ENCODE measurements at places on chromosomes 12 and 14.

DNA sequence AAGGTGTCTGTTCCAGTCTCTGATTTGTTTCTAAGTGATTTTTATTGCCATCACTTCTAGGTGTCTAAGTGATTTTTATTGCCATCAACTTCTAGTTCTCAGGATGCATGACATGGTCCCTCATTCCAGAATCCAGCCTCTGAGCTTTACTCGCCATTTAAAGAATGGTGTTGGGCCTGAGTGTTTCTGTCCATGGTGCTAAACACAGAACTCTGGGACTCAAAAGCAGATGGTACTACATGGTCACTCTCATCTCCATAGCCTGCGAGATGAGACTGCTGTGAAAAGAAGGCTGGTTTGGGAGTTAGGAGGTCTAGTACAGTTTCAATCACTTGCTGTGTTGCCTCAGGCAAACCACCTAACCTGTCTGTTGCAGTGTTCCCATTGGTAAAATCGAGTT lies 276.6 kb downstream of the NRXN3 start:
- no peak for DNase-seq

- no peak for DNase-seq
Observed at GRCh38 chr14:100684154-100684553, 42.5 kb upstream of the DLK1 start.

DNA sequence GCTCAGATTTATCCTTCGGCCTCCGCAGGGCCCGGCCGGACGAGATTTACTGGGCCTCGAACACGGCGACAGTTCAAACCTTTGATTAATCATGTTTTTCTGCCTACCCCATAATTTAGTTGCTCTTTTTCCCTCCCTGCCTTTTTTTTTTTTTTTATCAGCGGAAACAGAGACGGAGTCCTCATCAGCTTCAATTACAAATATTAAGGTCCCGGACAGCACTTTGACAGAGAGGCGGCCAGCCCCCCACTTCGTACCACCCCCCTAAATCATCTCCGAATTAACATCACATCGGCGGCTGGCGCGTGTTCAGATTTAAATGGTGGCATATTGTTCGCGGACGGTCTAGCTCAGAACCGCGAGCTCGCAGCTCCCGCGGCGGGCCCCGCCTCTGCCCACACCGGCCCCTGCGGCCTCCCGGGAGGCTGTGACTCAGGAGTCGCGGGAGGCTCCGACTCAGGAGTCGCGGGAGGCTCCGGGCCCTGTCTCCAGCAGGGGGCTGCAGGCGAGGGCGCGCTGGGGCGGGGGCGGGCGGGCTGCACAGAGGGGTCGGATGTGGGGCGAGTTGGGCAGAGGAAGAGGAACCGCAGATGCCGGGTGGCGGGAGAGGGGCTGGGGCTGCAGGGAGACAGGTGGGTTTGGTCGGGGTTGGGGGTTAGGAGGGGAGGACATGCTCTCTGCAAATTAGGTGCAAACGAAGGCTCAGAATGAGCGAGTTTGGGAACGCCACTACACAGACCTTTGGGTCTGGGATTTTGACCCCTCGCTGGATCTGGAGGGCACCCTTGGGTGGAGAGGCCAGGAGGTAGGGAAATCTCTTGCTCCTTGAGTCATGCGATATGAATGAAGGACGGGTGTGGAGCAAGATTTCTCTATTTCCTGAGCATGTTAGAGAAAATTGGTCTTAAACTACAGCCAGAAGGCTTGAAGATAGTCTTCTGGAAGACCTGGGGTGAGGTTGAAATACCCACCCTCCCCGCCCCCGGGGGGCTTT lies 19.6 kb upstream of the ATP5MC2 start:
- no peak for DNase-seq

- no peak for DNase-seq
Observed at GRCh38 chr14:102088012-102088792, 1.4 kb upstream of the HSP90AA1 start.

GRCh38 chr12:76201758-76202157 lies 117.3 kb upstream of the NAP1L1 start:
- DNase-seq, result no peak

DNA sequence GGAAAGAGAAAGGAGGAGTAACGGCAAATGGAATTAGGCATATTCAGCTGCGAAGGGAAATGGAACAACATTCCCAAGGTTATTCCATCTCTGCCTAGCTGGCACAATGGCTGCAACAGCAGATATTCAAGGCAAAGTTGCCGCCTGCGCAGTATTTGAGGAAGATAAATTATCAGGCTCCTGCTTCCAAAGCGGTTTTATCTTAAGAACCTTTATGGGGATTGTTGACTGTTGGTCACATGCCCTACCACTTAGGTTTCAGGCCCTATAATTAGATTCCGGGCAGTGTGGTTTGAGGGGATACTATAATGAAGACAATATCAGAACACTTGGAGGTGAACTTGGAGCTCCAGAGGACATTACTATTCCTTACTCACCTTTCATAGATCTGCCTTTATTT lies 99.7 kb downstream of the FGD4 start:
- no peak for DNase-seq

- DNase-seq, result no peak
Observed at GRCh38 chr14:34994668-34995067, 11.9 kb downstream of the SRP54 start.

DNA sequence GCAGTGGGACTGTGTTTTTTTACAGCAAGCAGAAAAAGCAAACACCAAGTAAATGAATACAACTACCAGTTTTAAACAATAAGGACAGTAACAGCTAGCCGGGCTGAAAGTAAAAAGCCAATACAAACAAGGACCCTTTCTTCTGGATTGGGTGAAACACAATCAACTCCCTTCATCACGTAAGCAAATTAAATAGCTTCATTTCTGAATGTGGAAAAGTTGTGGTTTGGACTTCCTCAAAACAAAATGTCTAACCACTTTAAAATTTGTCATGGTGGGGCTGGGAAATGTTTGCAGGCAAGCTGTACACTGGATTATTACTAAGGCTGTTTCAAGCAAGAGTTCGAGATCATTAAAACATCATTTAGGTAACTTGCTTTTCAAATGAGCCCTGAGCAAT lies 47.4 kb downstream of the TCHP start:
- no peak for DNase-seq

GRCh38 chr14:94269156-94269555 lies 23.9 kb downstream of the SERPINA10 start:
- DNase-seq, result no peak

DNA sequence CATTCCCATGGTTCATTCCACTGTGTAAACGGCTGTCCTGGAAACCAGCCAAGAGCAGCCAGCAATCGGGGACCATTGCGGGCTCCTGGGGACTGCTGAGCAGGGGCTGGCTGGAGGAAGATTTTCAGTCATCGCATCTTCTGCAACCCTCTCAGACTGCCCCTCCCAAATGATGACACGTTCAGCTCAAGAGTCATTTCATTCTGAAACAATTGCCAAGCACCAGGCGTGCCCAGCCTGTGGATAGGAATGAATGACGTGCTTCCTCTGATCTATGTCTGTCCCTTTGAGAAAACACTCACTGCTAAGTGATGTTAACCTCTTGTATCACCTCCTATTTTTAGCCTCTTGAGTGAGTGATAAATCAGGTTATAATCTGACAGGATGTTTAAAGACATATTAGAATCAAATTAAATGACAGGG lies 62.0 kb downstream of the NDUFA12 start:
- no peak for DNase-seq

- no peak for DNase-seq
Observed at GRCh38 chr12:48903363-48903981, 21.8 kb downstream of the FKBP11 start.

GRCh38 chr14:58629281-58629680 lies 8.5 kb upstream of the DACT1 start:
- no peak for DNase-seq
